Left renal cortex interstitium (tissue), 4 donors: ENCODE measurements at places on chromosomes 4 and X.

GRCh38 chr4:87802858-87803257, 3.5 kb downstream of the IBSP start:
- no peak for DNase-seq

GRCh38 chrX:41970419-41970818, 47.1 kb upstream of the CASK start:
- no peak for DNase-seq

- no peak for DNase-seq
Observed at GRCh38 chrX:102341867-102342266, 94.9 kb downstream of the NXF2 start.

DNA sequence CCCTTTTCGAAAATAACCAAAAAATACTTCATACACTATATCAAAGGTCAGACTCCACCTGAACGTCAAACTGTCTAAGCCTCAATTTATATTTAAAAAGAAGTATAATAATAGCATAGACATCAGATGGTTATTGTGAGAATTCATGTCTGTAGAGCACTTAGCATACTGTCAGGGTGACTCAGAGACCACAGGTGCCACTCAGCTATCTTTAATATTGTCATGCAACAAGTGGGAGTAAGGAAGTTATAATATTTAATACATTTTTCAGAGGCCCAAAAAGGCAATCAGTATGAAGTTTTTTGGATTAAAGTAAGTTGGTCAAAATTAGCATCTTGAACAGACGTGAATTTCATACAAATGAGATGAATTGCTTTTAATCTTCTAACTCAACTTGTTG, 93.3 kb downstream of the PHOX2B start:
- no peak for DNase-seq

GRCh38 chrX:1424147-1424851, 28.4 kb downstream of the ASMTL start:
- no peak for DNase-seq

DNA sequence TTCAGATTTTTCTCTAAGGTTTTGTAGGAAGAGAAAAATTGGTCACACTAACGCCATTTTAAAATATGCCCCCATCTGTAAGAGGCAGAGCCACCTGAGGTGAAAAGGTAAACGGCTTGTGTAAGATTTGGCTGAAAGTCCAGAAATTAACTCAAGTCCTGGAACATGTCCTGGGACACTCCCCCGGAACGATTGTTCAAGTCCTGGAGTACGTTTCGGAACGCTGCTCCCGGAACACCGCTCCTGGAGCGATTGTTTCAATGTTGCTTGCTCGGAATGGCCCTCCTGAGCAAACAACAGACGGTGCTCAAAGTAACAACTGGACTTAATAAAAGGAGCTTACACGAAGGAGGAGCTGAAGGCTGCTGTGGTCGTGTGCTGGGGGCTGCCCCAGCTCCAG, 796.5 kb upstream of the SLIT2 start:
- DNase-seq, result no peak

GRCh38 chr4:5882947-5883346, 9.9 kb downstream of the CRMP1 start:
- no peak for DNase-seq

DNA sequence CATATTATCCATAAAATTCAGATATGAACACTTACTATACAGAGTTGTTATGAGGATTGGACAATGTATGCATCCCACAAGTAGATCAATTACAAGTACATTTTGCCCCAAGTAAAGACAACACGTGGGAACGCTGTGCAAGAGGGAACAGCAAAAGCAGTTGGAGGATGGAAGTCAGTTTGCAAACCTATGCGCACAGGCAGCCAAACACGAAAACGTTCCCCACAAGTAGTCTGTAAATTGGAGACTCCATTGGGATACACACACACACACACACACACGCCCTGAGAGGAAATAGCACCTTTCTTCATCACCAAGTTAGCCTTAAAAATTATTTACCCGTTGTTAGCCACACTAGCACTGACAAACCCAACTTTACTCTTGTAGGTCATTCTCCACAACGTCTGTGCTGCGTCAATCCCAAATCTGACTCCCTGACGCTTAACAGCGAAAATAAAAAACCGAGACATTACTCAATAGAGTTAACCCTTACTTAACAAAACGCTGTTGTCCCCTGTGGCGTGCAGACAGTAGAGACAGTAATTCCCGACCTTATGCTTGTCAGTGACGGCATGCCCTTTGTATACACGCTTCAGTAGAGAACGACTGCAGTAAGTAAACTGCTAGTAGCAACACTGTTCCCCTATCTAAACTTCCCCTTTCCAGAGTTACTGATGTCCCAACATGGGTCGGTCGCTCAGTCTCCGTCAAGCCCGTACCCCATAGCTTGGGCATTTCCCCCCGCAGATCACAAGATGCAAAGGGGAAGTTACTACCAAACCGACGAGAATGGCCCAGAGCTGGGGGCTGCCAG, 730 bp downstream of the MANBA start:
- peak; percentile 43 for DNase-seq

GRCh38 chrX:39883666-39884065, 214.1 kb downstream of the BCOR start:
- no peak for DNase-seq

- no peak for DNase-seq
Observed at GRCh38 chrX:75784680-75785491, at the start of gene MAGEE2. Gene MAGEE2 (minus strand): TSS chrX:75785254. CDS start chrX:75785051, 203 bp downstream.

DNA sequence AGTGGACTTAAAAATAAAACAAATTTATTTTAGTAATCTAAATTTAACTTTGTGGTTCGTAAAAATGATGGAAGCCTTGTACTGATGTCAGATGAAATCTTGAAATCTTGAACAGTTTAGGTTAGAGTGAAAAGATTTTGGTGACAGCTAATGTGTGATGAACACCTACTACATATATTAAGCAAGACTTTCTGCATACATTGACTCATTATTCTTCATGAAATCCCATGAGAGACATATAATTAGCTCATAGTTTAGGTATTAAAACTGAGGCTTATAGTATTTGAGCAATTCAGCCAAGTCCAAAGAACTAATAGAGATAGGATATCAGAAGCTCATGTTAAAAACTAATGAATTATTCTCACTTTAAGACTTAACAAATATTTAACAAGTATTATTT, 66.9 kb upstream of the PCDH7 start:
- DNase-seq, result no peak

- DNase-seq, result no peak
Observed at GRCh38 chr4:123802082-123802645, 405.6 kb downstream of the SPRY1 start.

DNA sequence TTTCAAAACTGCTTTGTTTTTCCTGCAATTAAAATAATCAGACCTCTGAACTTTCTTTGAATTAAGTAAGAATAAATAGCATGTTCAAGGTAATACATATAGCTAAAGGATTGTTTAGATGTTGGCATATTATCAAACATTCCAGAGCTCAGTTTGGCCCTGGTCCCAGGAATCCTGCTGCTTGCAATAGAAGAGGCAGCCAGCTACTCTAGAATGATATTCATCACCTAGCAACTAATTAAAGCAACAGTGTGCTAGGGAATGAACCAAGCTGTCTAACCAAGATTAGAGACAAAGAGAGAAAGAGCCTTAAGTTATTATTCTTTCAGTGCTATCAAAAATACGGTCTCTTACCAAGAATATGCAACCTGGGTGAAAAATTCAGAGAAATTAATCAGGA, 460.9 kb downstream of the GABRG1 start:
- DNase-seq, result no peak

- DNase-seq, result no peak
Observed at GRCh38 chrX:101619364-101619763, 1.6 kb upstream of the ARMCX6 start.

DNA sequence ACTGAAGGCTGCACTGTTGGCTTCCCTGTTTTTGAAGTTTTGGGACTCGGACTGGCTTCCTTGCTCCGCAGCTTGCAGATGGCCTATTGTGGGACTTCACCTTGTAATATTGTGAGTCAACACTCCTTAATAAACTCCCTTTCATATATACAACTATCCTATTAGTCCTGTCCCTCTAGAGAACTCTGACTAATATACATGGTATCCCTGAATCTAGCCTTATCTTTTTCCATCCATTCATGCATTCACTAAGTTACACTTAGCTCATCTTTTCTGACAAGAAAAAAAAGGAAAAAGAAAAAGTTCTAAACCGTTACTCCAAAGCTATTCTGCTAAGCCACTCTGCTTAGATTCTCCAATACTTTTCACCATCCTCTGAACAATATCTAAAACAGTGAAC, 1260.2 kb upstream of the PCDH7 start:
- no peak for DNase-seq

- DNase-seq, result no peak
Observed at GRCh38 chr4:6591313-6591712, 16.3 kb downstream of the MAN2B2 start.

DNA sequence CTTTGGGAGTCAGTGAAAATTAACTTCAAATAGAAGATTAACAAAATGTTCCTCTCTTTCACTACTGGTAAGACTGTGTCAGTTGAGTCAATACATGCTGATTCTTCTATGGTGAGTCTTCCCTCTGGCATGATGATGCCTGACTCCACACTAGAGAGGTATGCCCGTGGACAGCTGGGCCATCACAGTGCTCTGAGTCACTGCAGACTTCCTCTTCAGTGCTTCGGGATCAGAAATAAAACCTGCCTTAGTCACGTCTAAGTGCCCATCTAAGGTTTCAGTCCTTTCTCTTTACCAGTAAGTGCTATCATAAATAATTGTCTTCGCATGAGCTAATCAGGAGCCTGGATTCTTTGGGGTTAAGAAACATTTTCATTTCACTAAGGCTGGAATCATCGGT, 1.6 kb upstream of the ASB5 start:
- peak; percentile 7 for DNase-seq

DNA sequence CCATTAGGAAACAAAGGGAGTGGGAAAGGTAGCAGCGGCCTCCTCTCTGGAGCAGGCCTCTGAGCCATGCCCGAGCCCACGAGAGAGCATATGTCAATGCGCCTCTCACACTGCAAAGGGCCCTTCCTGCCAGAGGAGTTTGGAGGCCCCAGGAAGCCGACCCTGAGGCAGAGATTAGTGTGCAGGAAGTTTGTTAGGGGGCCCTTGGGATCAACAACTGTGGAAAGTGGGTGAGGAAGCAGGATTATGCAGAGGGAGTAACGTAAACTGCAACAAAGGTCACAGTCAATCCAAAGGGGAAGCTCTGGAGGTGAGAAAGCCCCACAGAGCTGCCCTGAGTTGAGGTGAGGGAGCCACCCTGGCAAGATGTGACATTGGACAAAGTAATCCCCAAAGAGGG, 17.4 kb downstream of the RTL5 start:
- no peak for DNase-seq

DNA sequence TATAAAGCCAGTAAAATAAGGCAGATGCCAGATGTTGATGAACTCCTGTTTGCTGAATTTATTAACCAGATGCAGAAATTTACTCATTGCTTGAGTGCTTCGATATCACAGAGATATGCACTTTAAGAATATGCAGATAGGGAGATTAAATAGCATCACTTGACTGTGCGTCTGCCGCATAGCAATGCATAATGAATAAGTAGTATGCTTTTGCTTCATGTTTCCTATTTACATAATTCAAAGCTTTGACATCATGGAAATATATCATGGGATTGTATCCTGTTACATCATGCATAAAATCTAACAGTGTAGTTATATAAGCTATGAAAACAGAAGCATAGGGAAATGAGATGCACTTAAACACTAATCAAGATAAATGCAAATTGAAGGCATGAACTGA, 45.9 kb downstream of the VEGFC start:
- DNase-seq, result no peak

GRCh38 chr4:41014158-41014557, 200.2 kb downstream of the APBB2 start:
- no peak for DNase-seq

DNA sequence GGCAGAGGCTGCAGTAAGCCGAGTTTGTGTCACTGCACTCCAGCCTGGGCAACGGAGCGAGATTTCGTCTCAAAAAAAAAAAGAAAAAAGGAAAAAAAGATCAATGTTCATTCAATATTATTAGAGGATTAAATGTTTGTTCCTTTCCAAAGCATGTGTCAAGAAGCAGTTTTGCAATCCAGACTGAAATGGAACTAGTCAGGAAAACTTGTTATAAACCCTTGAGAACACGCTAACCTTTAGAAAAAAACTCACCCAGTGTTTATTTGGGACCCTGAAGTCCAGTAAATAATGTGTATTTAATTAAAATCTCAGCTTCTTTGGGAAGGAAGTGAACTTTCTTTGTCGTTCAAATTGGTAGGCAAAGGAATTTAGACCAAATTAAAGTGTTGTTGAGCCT, 16.4 kb upstream of the PRSS12 start:
- no peak for DNase-seq

DNA sequence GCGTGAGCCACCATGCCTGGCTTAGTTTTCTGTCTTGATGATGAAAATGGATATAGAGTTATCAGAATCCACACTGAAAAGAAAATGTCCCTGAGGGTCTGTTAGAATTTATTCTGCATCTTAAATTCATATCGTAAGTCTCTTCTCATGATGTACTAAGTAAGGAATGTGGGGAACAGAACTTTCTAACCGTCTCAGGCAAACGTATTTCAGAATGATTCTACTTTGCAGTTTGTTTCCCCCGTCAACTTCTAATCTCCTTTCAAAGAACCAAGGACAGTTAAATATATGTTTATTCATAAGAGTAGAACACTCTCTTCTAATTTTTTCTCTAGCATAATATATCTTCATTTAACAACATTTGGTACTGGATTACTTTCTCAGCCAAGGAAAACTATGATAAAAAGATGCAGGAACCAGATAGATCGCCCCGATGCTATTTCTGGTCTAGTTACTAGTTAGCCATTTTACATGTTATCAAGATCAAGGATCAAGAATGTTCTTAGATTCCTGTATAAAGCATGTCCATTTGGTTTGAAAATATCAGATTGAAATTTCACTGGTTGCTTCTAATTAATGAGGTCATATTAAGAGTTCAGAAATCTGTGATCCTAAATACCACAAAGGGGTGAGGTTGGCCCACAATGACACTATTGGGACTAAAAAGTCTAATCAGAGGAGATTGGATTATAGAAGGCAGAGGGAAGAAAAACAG, 49.5 kb downstream of the METTL14 start:
- DNase-seq, result no peak

DNA sequence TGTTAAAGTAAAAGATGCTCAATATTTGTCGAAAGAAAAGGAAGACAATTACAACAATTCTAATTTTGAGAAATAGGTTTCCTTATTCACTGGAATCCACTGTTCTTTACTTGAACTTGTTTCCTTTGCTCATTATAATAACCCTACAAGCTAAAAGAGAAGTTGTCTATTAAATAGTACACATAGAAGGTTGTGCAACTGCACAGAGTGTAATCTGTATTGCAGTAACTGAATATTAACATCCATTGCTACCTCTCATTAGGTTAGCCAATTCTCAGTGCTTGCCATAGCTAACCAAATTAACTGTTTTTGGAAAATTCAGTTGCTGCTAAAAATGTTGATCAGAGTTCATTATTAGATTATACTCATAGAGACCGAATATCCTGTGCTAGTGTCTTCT, 120.0 kb downstream of the PDLIM5 start:
- DNase-seq, result no peak

GRCh38 chr4:1030031-1030430, 18.6 kb downstream of the FGFRL1 start:
- no peak for DNase-seq

DNA sequence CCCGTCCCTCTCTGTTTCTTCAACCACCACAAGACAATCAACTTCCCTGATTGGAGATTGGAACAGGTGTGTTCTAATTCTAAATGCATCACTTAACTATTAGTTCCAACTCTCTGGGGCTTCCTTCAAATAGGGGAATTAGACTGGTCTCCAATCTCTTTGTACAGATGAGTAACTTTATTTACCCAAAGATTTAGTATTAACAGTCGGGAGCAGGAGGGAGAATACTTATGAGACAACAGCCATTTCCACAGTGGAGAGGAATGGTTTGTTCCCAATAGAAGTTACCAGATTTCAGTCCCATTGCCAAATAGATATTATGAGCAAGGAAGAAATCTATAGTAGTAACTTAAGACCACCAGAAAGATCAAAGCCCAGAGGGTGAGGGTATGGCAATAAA, 46.2 kb downstream of the CASK start:
- DNase-seq, result no peak
